Activated CD8-positive, alpha-beta T cell treated with anti-CD3 and anti-CD28 coated beads for 36 hours (primary cell): ENCODE measurements at places on chromosomes 7 and 10. TPM values are rescaled to one million over a fixed set of nuclear protein-coding genes. Genes with fewer than 3 reads are reported as not detected.

The SLC18A3 gene
- total RNA-seq: not detected

DNA sequence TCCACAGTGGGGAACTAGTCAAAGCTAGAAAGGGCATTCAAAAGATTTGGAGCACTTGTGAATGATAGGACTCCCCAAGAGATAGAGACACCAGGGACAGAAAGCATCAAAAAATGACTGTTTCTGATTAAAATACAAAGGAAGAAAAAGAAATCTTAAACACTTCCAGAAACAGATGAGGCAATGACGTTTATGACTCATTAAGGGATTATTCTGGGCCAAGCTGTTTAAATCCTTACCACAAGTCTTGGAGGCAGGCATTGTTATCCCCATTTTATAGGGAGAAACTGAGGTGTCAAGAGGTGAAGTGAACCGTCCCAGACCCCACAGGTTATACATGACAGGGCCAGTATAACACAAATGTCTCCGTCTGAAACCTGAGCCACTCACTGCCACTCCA is 68.3 kb upstream of the AMPH start:
- no peak for DNase-seq

DNA sequence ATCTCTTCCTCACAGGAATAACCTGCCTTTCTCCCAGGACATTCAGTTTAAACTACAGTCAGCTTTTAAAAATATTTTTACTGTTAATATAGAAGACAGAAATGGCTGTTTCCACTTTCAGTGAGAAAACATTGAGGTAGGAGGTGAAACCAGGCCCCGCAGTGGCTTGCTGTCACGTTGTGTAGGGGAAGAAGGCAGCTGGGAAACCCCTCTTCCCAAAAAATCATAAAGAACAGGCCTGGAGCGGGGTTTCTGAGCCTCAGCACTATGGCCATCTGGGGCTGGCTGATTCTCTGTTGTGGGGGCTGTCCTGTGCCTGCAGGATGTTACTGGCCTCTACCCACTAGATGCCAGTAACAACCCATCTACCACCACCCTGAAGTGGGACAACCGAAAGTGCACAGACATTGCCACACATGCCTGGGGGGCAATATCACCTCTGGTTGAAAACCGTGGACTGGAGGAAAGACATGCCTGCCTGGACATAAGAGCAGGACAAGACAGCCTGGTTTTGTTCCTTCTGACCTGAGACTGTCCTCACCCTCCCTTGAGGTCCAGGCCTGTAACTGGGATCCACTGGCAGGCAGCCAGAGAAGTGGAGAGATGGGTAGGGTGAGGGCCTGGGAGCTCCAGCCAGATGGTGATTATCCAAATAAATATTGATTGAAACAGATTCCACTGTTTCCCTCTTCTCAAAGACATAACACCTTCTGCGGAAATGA is 43.9 kb downstream of the KCNH2 start:
- DNase-seq: no peak

The VIM gene
- total RNA-seq: 590 TPM

GRCh38 chr7:26441611-26442277 is 150.1 kb downstream of the SNX10 start:
- DNase-seq: no peak

DNA sequence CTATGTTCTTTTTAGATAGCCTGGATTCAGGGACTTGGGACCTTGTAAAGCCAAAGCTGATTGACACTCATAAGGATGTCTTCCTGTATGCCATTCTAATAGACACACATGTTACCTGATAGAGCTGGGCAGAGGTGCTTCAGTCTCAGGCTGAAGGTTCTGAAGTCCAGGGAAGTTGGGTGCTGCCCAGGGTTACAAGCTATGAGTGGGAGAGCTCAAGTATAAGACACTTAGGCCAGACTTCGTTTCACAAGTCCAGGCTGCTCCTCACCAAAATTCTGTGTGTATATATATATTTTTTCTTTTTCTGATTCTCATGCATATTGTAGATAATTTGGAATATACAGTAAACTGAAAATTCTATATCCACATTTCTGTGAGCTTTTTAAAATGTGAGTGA is 144.2 kb downstream of the HDAC9 start:
- no peak for DNase-seq

GRCh38 chr10:73168465-73168803 is 515 bp downstream of the FAM149B1 start:
- DNase-seq: no peak

The NYAP1 gene
- 0.32 TPM for total RNA-seq

DNA sequence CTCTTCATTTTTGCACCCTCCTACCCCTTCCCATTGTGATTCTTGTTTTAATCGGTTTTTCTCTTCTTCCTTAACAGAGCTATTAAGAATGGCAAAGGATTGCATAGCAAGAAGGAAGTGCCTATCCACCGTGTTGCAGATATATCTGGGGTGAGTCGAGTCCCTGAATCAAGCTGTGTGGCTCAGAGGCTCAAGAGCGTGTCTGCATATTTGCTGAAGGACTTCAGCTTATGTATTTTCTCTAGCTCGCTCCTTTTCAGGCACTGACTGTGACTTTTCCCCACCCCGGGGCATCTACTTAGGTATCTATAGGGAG is 126.6 kb downstream of the LRRC4 start:
- no peak for DNase-seq
